ENCODE measurements at places on chromosomes 16 and 17.

DNA sequence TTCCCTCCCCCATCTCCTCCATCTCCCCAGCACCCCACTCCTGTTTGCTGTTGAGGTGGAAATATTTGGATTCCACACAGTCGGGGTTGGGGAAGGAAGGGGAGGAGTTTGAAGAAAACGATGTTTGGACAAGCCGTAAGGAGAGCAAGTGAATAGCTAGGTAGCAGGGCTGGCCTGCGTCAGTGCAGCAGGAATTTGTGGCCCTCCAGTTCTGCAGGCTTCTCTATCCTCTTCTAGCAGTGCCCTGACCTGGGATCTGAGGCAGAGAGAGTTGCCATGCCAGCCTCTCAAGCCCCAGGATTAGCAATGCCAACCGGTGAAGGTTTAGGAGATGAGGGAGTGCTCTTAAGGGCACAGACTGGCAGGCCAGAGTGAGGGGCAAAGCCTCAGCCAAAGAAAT is 12.5 kb downstream of the TLCD2 start:
- no peak for DNase-seq

DNA sequence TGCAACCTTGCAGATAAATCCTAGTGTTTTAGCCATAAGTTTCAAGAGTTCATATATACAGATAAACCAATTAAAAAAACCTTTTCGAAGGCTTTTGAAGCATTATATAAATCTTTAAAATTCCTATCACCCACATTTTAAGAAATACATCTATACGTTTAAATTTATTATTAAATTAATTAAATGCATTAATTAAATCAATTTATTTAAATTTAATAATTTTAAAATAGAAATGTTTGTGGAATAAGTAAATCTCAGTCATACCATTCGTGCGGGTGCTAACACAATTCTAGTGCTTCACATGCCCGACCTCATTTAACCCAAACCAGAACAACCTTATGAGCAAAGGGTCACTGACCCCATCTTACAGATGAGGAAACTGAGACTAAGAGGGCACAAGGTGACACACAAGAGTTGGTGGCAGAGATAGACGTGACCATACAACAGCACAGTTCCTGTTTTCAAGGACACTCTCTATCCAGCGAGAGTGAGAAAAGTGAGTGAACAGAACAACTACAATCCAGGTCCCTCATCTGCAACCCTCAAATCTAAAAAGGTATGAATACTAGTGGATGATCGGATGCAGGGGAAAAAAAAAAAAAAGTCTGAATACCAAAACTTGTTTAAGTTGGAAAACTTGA is 1.4 kb downstream of the NSMCE1 start:
- DNase-seq = no peak

DNA sequence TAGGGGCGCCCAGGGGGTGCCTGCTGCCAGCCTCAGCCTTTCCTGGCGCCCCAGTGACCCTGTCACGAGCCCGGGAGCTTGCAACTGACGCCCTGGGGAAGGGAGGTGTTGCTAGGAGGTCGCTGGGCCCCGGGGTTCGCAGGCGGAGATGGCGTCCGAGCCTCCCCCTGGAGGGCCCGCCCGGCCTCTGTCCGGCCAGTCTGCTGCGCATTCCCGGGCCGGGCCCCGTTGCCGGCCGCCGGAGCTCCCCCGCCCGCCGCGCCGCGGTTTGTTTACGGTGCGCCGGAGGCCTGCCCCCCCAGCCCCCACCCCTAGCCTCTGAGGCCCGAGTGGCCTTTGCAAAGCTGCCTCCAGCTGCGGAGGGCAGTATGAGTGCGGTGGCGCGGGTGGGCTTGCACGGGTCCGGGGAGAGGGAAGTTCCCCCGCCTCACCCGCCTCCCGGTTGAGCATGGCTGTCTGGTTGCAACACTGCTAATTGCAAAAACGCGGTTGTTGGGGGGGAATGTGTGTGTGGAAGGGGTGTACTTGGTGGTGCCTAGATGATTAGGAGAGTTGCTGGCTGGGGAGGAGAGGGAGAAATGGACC is 514 bp downstream of the THRA start:
- peak; percentile 80 for DNase-seq

GRCh38 chr17:74466828-74467184 is 372 bp downstream of the CD300A start:
- no peak for DNase-seq

- peak; percentile 70 for DNase-seq
Observed at GRCh38 chr17:81513372-81513752, 763 bp upstream of the ACTG1 start.

DNA sequence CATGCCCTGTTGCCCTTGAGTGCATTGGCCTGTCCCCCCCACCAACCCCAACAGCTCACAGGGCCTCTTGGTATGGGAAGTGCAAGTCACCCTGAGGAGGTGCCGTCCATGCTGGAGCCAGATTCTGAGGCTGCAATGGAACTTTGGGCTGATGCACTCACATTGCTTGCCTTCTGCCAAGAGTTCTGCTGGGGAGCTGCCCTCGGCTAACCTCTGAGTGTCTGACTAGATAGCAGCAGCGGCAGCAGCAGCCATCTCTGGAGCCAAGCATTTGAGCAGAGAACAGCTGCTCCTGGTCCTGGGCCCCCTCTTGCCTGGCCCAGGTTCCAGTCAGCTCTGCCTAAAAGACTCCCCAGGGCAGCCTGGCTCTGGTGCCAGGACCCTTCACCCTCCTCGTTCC is 61.5 kb downstream of the GNAO1 start:
- peak; percentile 67 for DNase-seq

Data from psoas muscle (tissue), 8 donors.